GM12891 (cell line): ENCODE measurements at places on chromosomes 4 and X.

DNA sequence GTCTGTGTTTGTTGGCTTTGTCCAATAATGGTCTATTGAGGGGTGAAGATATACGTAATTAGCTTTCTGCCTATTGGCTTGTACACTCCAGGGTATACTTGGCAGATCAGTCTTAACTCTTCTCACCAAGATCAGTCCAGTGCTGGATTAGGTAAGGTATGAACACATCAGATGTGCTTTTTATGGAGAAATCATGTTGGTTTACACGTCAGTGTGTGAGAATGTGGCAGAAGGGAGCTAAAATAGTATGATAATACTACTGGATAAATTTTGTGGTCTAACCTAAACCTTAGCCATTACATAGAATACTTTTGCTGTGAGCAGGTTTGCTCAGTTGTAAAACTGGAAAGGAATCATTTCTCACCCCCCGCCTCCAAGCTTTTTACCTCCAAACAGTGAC, 4.2 kb downstream of the PDHA1 start:
- no peak for DNase-seq

DNA sequence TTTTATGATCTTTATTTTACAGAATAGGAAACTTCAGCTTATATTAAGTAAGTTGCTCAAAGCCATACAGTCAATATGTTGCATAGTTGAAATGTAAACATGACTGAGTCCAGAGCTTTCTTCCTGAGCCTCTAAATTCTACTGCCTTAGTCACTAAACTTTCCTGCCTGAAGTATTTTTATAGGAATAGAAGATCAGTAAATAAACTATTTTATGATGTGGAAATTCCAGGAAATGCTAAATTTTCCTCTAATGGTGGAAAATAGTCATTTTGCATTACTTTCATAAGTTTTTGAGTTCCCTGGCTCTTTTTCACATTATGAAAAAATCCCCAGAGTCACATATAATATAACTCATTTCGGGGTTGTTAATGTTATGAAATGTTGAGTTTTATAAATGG, 182.8 kb downstream of the BANK1 start:
- no peak for DNase-seq

DNA sequence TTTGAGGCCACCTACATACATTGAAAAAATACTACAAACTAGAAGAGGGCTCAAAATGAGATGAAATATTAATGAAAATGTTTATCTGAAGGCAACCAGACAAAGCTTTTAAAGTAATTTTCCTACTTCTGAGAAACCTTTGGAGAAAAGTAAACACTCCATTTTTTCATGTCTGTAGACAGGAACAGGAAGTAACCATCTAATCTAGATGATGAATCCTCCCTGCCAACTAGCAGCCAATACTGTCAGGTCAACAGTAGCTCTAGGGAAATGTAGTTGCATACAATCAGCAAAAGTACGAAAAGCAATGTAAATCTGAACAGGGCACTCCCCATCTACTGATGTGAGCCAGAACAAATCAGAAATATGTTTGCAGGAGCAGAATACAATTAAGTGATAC, 49.0 kb downstream of the AMMECR1 start:
- no peak for DNase-seq

DNA sequence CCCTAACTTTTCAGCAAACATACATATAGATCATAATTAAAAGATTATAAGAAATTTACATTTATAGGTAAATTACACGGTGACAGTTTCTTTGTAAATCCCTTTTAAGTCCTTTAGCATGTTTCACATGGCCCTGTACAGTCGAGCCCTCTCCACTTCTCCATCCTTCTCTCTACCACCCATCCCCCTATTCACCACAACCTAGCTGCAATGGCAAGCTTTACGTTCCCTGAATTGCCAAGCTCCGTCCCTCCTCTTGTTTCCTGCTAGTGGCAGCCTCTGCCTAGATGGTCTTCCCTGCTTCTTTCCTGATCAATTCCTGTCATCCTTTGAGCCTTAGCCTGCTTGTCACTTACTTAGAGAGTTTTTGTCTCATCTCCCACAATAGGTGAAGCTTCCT, 116.2 kb downstream of the TMA16 start:
- DNase-seq: no peak

DNA sequence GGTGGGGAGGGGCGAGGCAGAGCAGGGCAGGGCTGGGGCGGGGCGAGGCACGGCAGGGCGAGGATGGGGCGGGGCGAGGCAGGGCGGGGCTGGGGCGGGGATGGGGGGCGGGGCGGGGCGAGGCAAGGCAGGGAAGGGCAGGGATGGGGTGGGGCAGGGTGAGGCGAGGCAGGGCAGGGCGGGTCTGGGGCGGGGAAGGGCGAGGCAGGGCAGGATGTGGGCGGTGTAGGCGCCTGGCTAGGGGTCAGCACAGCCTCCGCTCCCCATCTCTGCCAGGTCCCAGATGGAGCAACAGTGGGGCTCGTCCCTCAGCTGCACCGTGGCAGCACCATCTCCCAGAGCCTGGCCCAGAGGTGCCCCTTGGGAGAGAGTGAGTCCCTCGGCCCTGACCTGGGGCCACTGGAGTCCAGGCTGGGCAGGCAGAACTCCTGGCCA, 4.2 kb upstream of the SRPK3 start:
- no peak for DNase-seq

DNA sequence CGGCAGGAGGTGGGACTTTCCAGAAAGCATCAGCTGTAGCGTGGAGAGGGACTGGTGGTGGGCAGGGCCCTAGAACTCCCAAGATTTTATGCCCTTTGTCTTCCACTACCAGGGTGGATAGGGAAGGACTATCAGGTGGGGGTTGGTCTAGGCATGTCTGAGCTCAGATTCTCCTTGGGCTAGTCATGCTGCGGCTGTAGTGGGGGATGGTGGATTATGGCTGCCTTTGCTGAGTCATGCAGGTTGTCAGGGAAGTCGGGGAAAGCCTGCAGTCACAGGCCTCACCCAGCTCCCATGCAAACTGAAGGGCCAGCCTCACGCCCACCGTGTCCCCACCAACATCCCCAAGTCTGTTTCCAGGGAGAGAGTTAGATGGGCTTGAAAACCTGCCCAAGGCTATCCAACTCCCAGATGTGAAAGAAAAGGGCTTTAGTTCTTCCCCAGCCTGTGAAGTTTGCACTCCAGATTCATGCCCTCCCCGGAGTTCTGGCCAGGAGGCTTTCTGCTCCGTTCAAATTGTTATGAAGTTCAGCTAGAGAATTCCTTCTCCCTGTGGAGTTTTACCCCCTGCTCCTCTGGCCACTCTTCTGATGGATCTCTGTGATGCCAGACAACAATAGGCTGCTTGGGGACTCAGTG, 13.4 kb upstream of the MEPE start:
- no peak for DNase-seq

DNA sequence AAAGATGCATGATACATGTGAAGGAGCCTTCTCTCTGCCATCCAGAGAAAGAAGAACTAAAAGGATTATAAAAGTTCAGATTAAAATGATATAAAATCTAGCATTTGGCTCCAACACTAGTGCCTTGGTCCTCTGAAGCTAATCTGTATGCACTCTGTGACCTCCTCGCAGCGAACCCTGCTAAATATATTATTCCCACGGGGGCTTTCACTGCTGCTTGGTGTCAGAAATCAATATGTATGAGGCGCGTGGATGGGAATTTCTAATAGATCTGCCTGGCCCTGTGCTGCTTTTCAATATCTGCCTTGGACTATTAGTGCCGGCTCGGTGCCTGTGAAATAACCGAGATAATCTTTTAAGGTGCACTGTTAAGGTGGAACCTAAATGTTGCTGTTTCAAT, 69.7 kb downstream of the CXXC4 start:
- DNase-seq: no peak

DNA sequence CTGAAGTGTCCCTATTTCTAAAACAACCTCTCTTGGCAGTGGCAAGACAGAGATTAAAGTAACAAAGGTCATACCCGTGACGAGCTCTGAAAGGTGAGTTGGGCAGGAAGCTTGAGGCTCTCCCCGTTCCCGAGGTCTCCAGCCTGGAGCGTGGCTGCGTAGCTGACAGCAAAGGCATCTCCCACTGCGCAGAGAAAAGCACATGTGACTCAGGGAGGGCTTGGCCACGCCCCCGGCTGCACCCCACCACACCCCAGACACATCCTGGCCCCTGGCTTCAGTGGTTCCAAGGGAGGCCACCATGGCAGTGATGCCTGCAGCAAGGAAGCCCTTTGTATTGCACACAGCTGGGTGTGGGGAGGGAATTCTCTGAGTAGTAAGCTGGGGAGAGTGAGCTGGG, 23.1 kb downstream of the EVC2 start:
- no peak for DNase-seq

DNA sequence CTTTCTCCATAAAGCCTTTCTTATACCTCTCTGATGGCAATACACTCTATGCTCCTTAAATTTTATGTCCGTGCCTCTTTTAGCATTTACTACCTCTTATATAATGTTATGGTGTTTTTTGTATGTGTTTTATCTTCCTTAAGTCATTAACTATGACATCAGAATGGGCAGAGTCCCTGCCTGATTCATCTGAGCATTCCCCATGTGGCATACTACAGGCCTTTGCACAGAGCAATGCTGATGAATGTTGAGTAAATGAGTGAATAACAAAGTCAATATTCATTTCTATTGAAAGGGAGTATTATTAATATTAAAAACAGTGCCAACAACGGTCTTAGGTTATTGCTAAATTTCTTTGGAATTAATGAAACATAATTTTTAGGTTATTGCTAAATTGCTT, 18.8 kb upstream of the RPS6KA3 start:
- DNase-seq: no peak

DNA sequence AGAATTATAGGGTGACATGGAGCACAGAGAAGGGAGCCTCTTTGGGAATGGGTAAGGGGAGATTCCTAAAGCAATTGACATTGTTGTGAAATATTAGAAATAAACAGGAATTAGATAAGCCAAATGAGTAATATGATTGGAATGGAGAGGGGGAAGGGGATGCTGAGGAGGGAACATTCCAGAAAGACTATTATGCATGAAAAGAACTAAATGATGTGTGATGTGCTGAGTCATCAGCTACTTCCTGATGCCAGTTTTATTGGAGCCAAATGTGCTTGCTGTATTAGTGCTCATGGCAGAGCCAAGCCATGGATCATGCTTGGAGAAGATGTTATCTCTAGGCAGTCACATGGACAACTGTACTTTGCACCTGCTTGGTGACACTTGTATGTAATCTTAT, 189.0 kb upstream of the HCCS start:
- DNase-seq: no peak

DNA sequence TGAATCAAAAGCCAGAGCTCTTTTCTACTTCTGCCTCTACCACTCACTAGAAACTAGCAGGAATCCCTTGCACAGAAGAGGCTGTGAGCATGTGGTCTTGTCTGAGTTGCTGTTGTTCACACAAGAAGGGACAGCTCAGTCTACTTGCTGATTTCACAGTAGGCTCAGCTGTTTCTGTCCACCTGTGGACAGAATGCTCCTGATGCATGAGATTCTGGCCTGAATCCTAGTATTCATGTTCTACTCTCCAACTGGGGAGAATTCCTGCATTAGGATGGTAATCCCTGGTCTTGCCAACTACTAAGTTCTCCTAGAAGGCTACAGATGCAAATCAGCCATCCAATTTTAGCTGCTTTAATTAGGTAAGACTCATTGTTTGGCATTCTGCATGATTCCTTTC, 112.8 kb downstream of the PPA2 start:
- DNase-seq: no peak

DNA sequence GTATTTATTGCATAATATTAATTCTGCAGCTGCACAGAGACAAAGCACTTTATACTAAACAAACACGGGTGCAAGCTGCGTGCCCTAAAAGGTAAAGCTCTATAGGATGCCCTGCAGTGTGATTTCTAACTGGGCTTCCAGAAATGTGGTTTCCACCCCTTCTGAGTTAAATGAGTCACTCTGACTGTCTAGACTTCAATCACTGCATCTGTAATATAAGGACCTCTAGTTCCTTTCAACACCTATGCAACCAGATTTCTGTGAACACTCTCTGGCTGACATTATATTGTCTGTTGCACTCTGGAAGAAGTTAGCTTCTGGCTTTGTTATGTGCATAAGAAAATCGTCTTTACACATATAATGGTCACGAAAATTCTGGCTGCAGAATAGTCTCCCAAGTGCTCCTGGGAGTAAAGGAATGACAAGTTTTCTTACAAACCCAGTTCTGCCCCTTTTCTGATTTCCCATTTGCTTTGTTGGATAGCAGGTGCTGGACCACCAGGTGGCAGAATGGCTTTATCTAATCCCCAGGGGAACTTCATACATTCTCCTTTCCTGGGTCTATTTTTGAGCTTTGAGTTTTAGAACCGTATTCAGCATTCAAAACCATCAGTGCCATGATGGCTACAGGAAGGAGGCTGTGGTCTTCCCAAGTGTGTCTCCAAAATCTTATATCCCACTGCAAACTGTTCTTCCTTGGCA, 842.2 kb downstream of the STIM2 start:
- no peak for DNase-seq

DNA sequence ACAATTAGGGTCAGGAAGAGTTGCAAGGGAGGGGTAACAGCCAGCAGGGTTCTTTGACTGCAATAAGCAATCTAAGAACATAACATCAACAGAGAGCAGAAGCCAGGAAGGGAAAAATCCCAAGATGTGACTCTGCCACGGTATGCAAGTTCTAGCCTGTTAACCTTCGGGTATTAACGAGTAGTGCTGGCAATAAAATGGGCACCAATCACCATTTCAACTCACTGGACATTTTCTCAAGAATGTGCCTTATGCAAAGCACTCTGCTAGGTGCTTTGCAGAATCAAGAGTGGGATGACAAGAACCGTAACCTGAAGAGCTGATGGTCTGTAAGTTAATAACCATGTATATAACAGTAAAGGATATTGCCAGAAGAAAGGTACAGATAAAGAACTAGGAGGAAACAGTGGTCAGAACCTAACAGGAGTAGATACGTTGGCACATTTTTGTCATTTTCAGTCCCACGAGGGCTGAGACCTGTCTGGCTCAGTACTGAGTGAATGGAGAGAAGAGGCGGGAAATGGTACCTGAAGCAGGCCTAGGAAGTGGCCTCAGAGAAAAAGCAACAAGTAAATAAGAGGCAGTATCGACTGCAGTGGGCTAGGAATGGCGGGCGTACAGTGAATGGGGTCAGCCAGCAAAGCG, 2.7 kb downstream of the ELOVL6 start:
- DNase-seq: no peak

DNA sequence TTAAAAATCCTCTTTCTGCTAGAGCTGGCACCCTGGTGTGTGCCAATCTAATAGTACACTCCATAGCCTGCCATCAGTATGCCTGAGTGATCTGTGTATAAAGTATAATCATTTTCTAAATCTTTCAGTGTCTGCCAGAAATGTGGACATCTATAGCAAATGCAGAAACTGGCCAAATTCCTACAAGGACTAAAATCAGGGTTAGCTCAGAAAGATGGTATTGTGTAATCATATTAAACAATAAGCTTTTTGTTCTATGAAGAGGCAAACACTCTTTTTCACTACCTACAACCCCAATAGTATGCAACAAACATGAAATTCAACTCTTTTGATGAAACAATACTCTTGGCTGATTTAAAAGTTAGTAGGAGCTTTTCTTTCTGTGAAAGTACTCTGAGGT, 7.7 kb upstream of the TXLNG start:
- no peak for DNase-seq

- DNase-seq: no peak
Measured at GRCh38 chrX:39519030-39519488, 578.7 kb downstream of the BCOR start.

- DNase-seq: no peak
Measured at GRCh38 chr4:18321956-18322530, 300.5 kb upstream of the LCORL start.
